CD4-positive, alpha-beta T cell treated with Interleukin-6 at 100 ng/mL for 8 hours (primary cell): ENCODE measurements at places on chromosomes 1 and 21.

DNA sequence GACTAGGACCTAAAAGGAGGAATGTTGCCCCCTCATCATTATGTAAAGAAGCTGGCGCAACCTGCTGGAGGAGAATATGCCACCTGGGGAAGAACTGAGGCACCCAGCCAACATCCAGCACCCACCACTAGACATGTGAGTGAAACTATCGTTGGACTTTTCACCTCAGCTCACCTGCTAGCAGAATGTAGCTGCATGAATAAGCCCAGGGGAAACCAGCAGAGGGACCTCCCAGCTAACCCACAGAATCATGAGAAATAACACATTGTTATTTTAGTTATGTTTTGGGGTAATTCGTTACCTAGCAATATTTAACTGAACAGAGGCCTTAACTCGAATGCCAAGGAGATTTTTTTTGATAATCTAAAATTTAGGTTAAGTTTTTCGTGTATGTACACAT lies 542.5 kb upstream of the DAB1 start:
- no peak for DNase-seq

DNA sequence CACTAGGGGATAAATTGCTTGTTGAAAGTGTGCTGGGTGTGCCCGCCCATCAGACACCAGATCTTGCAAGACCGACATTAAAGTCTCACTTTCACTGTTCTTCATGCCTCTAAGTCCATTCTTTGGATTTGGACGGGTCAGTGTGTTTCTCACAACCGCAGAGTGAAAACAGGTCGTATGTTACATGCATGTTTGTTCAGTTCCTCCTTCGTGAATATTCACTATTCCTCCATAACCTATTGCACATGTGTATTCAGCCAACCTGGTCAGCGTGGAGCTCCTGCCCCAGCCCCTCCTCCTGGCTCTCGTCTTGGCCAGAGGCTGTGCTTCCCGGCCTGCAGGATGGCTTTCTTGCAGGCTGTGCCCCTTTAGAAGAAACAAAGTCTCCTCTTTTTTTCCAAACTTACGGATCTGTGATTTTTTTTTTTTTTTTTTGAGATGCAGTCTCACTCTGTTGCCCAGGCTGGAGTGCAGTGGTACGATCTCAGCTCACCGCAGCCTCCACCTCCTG lies 2.2 kb upstream of the KRTAP10-6 start:
- no peak for DNase-seq

DNA sequence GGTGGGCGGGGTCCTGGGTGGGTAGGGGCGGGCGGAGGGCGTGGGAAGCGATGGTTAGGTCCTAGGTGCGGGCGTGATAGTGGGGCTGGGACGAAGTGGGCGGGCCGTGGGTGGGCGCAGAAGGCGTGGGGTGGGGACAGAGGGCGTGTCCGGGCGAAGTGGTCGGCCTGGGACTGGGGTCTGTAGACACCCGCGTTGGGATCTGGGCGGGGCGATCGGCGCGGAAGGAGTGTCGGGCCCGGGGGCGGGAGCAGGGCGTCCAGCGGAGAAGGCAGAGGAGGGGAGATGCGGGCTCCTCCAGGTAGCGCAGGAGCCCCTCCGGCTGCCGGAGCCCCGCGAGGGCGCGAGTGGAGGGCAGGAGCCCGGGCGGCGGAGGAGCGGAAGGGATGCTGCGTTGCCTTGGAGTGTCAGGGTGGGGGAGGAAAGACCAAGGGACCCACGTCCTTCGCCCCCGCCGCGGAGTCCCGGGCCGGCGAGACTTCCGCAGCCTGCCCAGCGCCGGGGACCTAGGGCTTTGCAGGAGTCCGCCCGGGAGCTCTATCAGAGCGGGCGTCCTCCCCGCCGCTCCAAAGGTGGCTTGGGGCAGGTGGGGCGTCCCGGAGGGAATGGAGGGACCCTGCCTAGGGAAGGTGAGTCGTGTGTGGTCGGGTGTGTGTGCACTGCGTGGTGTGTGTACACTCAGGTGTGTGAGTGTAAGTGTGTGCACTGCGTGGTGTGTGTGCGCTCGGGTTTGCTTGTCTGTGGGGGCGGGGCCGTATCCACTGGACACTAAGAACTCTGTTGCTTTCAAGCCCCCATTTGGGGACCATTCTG lies 27.0 kb upstream of the PRSS38 start:
- DNase-seq: no peak

DNA sequence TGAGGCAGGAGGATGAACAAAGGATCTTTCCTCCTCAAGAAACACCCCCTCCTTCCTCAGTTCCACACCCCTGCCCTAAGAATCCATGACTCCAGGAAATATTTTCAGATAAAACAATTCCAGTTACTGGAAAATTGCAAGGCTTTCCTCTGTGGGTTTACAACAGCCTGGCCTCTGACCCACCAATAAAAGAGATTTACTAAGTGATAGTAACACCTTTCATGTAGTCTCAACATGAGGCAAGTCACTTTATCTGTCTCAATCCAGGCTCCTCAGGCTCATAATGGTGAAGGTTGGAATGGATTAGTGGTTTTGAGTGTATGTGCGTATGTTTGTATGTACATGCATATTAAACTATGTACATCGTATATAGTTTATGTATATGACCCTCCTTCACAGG lies 71.4 kb upstream of the PPP2R5A start:
- DNase-seq: no peak

DNA sequence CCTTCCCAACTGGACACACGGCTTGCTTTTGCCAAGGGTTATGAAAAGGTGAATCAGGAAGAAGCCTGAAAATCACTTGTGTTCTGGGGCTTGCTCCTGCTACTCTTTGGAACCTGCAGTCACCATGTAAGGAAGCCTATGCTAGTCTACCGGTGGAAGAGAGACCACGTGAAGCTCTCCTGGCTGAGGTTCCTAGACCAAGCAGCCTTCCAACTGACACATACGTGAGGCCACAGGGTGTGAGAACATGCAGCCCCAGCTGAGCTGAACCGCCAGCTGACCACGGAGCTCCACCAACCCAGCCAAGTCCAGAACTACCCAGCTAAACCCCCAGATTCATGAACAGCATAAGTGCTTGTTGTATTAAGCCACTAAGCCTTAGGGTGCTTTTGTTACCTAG lies 72.8 kb upstream of the KRTAP19-8 start:
- no peak for DNase-seq

- no peak for DNase-seq
These were observed 11.8 kb upstream of the IPP start for GRCh38 chr1:45762291-45762690.

DNA sequence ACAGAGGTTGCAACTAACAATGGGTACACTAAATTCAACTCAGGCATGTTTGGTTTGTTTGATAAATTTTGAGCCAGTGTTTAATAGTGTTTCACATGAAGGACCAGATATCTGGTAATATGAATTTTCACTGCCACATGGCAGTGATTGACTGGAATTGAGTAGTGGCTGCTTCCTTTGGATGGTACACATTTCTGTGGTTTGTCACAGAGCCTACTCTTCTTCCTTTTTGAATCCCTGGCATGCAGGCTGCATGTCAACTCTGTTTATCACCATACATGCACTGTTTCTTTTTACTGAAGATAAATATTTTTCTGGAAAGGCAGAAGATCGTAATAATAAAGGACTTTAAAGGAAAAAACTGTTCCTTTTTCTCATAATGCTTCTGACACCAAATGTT lies 35.5 kb downstream of the SDCCAG8 start:
- no peak for DNase-seq

GRCh38 chr1:246647113-246647512 lies 77.1 kb upstream of the SCCPDH start:
- DNase-seq: no peak

DNA sequence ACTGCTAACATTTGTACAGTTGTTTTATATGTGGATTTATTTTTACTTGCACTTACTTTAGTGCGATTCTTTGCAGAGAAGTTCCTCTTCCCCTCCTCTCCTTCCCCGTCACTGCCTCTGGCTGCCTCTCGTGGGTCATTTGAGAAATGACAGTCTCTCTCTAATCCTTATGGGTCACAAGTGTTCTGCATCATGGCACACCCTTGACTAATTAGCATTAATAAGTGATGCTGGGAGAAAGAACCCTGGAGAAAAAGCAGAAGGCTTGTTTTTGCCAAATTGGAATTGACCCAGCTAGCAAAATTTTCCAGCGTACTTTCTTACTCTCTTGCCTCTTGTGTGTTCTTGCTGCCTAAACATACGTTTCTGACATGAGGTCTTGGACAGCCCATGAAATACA lies 301.2 kb downstream of the DUSP10 start:
- no peak for DNase-seq

GRCh38 chr1:176206006-176206960 lies 803 bp downstream of the COP1 start:
- peak; percentile 20 for DNase-seq

GRCh38 chr1:68495968-68496679 lies 758 bp downstream of the DEPDC1 start:
- DNase-seq: no peak

- no peak for DNase-seq
These were observed 11.0 kb downstream of the EVA1C start for GRCh38 chr21:32423320-32424190.

GRCh38 chr1:44016041-44016889 lies 15.0 kb downstream of the SLC6A9 start:
- no peak for DNase-seq

DNA sequence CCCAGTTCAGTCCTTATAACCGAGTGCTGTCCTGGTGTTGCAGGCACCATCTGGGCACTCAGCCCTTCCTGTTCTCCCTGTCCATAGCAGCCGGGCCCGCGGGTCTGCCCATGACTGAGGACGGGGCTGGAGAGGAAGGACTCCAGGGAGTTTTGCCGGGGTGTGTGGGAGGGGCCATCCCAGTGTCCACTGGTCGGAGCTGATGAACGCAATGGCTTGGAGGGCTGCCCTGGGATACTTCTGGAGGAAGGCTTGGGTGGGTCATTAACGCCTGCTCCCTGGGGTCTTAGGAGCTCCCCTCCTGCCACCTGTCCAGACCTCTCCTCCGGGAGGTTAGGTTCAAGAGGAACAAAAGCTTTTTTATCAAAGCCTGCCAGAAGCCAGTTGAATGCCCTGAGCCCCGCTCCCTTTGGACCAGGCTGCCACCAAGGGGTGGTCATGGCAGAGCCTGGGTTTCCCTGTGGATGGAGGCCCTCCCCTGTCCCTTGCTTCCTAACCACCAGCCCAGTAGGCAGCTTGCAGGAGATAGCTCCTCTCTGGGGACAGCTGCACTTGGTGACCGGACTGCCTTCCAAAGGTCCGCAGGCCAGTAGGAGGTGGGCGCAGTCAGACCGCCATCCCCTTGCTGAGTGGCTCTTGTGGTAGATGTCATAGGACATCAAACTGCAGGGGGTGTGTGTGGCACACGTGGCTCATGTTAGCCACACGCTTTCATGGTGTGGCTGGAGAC lies 61.3 kb downstream of the TRIM11 start:
- no peak for DNase-seq

DNA sequence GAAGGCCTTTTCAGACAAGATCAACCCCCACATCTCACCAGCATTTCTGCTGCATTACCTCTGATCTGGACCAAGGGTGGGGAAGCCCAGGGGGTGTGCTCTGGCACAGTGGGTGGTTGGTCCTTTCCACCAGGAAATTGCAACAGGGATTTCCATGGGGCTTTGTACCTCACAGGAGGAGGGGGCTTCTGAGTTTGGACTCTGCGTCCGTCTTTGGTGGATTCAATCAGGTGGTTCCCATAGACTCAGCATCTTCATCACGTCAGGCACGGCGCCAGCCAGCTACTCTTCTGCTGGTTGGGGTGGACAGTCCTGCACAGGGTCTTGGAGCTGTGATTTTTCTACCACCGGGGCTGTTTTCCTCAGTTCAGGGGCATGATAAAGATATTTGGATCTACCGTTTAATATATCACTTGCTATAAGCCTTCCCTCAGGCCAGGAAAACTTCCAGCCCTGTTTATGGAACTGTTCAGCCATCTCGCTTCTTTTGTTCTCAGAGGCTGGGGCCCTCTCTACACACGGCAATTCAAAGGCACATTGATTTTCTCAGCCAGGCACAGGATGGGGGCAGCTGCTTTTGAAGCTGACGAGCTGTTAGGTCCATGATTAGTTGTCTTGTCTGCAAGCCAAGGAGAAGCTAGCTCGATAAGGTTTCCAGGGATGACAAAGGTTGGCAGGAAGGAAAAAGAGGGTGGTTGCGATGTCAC lies 467.3 kb downstream of the CAMTA1 start:
- DNase-seq: no peak

DNA sequence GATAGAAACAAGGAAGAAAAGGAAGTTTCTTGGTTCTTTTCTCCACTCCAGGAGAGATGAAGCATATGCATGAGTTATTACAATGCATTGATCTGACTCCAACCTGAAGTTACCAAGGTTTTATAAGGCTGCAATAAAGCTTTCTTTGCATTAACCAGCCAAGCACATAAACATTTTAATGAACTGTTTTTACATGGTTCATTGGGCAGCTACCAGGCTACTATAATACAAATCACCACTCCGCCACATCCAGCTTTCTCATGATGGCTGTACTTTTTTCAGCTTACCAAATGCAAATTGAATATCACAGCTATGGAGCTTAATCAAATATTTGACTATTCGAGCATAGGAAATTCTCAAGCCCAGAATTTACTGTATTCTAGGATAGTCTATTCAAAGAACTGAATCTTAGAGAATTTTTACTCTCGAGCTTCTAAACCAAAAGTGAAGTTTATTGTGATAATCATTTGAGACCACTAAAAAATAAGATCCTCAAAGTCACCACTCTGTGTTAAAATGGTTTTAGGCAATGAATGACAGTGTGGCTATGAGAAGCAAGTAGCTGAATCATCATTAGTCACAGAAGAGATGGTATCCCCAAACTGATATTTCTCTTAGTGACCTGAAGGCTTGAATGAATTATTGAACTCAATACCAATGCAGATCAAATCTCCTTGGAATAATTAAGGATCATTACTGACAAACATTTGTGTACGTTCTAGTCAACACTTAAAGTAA lies 58.6 kb upstream of the ZNF281 start:
- DNase-seq: no peak

- DNase-seq: no peak
These were observed 232.8 kb downstream of the SDCCAG8 start for GRCh38 chr1:243488459-243489157.

DNA sequence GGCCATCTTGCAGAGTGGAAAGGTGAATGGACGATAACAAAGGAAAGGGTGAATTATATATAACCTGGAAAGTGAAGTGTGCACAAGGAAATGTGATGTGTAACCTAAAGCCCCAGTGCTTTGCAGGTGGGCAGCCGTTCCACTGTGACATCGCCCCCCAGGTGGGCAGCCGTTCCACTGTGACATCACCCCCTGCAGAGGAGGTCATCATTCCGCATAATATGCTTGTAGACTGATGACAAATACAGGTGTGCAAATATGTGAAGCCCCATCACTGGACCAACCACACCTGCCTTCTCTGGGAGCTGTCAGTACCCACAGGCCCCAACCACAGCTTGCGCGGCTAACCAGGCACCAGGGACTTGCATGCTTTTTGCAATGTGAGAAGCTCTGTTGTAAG lies 4.7 kb upstream of the ZNF496 start:
- no peak for DNase-seq

DNA sequence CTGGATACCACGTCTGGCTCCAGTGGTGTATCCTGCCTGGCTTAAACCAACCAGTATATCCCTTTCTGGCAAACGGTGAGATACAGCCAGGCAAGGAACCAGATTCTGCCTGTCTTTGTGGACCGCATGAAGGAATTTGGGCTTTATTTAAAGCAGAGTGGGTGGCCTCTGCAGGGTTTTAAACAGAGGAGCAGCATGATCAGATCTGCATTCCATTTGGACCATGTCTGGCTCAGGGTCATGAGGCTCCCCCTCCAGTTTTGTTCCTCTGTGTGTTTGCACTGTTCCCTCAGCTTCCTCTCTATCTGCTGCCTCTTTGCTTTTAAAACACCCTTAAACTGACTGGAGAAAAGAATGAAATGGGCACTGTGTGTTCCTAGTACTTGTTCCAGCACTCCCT lies 195.0 kb downstream of the GIPC2 start:
- DNase-seq: no peak
